ENCODE measurements at places on chromosomes 5 and 9.

GRCh38 chr5:54717459-54717858 is 199.9 kb downstream of the SNX18 start:
- DNase-seq, result no peak

DNA sequence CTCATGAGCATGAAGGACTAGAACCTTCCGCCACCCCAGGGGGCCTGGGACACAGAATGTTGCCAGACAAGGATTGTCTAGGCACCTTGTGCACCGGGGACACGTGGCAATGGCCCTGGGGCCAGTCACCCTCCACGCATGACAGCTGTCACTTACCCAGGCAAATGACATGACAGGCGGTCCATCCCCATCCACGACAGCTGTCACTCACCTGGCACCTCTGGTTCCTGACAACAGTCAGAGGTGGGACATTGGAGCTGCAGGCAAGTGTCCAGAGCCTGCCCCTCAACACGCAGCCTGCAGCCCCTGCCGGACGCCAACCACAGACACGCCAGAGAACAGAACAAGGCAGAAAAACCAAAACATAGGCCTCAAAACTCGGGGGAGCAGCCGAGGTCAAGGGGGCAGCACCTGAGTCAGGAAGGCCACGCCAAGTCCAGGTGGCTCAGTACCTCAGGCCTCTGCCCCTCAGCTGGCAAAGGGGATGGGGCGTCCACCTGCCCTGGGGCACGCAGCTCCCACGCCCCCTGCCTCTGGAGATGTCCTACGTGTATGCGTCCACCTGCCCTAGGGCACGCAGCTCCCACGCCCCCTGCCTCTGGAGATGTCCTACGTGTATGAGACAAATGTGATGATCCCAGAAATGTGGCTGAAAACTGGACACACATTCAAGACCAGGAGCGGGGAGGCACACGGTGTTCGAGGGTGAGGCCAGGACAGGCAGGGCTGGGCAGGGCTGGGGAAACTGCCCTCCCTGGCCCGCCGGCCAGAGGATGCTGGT is 14.5 kb downstream of the VAV2 start:
- no peak for DNase-seq

DNA sequence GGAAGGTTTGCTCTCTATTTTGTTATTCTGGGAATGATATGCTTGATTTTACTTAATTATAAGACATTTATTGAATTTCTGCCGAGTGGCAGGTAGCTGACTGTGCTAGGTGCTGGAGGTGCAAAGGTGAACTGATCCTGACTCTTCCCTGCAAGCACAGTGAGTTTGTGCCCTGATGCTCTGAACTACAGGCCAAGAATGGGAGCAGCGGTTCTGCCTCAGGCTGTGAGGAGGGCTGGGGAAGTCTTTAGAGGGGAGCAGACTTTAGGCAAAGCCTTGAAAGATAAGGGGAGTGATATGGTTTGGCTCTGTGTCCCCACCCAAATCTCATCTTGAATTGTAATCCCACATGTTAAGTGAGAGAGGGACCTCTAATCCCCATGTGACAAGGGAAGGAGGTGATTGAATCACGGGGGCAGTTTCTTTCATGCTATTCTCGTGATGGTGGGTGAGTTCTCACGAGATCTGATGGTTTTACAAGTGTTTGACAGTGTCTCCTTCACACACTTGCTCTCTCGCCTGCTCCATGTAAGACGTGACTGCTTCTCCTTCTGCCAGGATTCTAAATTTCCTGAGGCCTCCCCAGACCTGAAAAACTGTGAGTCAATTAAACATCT is 73.1 kb downstream of the NDFIP1 start:
- no peak for DNase-seq

GRCh38 chr9:93244101-93244500 is 60.2 kb downstream of the WNK2 start:
- DNase-seq, result no peak

- no peak for DNase-seq
These were observed 29.8 kb downstream of the HMGCR start for GRCh38 chr5:75366787-75367186.

- no peak for DNase-seq
These were observed 79.9 kb downstream of the PRR16 start for GRCh38 chr5:120544043-120544442.

GRCh38 chr5:92730486-92730885 is 850.5 kb downstream of the NR2F1-AS1 start:
- DNase-seq, result no peak

GRCh38 chr9:99624499-99625233 is 197.0 kb upstream of the NR4A3 start:
- DNase-seq, result no peak

GRCh38 chr9:93580654-93581380 is 4.4 kb downstream of the PHF2 start:
- DNase-seq, result no peak

DNA sequence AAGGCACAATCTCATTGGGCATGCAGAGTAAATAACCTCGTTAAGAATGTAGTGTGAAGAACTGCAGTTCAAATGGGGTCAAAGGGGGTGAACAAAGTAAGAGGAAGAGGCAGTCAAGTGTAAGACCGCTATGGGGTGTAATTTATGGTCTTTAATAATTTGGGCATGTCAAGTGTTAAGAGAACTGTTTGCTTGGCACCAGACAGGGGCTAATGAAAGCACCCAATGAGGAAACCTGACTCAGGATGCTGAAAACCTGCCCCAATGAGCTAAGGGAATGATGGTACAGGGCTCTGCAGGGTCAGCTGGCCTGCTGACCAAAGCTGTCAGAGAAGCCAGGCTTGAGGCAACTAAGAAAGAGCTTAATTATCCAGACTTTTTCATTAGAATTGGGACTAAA is 368.1 kb downstream of the DTWD2 start:
- DNase-seq, result no peak

DNA sequence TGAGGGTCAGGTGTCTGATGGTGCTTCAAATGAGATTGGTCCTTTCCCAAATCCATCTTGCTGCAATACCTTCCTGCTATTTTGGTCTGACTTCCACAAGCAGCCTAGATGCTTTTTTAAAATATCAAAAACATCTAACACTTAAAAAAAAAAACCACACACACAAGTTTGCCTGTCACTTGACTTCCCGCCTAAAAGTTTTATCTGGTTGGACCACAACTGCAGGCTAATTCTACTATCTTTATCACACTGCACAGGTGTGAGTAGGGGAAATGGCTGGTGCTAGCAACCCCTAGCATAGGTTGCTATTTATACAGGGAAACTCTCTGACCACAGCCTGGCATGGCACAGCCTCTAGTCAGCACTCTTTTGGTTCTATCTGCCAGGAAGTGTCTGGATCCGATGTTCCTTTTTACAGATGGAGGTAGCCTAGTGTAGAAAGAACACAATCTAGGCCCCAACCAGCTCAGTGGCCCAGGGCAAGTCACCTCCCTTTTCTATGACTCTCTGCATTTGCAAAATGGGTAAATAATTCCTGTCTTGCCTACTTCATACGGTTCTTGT is at the start of gene HEMGN:
HEMGN (minus strand) TSS at position 92 of the 564 bp plus-strand sequence; CDS start at position 56, 36 bp downstream.
- peak; percentile 57 for DNase-seq

GRCh38 chr5:31963358-31964006 is 210.6 kb downstream of the GOLPH3 start:
- DNase-seq, result no peak

DNA sequence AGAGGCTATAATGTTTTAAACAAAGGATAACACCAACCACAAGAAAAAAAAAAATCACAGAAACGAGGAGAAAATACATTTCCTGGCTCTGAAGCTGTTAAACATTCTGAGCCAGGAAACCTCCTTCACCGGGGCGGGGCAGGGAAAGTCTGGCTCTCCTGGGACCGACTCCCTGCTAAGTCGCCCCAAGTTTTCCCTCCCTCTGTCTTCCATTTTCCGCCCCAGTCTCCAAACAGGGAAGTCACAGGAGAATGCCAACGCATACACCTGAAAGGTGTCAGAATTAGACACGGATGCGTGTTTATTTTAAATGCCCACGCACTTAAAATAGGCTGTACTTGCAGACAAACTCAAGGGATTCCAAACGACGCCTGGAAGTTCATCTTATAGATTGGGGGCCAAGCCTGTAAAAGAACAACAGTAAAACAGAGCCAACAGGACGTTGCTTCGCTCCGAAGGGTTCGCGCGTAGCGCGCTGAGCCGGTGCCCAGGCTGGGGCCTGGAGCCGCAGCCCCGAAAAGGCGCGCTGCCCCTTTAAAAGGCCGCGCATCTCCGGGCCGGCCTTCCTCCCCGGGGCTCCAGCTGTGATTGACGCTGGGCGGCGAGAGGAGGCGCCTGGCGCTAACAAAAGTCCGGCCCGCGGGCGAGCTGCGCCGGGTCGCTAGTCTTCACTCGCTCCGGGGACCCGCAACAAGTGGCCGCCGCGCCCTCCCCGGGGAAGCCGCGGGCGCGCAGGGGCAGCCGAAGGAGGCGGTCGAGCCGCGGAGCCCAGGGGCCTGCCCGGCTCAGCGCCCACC is at the start of gene FBXL7:
FBXL7 (plus strand) TSS at position 653 of the 797 bp plus-strand sequence.
- DNase-seq, result no peak

DNA sequence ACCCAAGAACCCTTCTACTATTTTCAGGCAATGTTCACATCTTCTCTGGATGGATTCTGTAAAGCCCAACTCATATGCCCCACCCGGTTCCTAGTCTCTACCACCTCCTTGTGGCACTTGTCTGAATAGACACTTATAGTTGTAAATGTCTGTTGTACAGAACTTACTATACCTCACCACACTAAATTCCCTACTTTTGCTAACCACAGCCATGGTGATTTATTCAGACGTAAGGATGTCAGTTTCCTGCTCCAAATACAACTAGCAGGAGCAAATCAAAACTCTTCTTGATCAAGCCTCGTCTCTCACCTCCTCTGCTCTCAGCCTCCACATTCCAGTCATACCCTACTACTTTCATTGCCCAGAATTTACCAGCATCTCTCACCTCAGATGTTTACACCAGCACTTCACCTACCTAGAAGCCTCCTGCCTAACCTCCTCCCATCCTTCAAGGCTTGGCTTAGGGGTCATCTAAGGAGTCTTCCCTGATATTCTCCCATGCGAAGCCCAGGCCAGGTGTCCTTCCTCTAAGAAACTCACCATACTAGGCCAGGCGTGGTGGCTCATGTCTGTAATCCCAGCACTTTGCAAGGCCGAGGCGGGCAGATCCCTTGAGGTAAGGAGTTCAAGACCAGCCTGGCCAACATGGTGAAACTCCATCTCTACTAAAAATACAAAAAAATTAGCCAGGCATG is 75.5 kb downstream of the MAPKAP1 start:
- peak; percentile 36 for DNase-seq

- no peak for DNase-seq
These were observed 8.3 kb upstream of the CHD1 start for GRCh38 chr5:98936948-98937715.

DNA sequence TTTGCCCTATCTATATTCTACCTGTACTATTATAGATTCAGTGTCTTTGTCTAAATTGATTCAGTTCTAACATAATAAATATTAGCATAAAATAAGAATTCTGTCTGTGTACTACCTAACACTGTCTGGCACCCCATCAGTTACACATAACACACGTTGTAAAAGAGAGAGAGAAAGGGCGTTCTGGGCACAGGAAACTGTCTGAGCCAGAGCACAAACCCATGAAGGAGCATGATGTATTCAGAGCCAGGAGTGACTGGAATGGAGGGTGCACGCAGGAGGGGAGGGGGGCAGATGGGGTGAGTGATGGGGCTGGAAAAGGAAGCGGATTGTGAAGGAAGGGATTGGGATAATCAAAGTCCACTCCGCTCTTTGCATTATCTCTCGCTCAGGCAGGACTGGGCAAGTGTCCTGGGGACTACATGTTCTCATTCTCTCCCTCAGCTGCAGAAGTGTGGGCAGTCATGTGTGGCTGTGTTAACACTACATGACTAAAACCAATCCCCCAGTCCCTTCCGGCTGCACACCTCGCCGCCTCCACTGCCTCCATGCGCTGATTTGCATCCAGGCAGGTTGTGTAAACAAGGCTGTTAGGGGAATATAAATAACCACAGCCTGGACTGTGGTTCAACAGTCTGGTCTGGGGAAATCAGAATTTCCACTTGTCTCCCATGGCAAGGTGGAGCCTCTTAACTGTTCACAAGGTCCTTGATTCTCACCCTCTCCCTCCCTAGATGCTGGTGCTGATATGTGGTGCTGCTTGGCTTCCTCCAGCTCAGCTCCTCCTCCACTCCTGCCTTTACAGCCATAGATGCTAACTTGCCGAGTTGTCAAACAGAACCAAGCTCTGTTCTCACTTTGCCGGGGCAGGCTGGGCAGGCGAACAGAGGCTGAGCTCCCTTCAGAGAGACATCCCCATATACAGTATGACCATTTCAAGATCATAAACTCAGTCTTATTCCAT is 367.5 kb upstream of the BRINP1 start:
- no peak for DNase-seq

DNA sequence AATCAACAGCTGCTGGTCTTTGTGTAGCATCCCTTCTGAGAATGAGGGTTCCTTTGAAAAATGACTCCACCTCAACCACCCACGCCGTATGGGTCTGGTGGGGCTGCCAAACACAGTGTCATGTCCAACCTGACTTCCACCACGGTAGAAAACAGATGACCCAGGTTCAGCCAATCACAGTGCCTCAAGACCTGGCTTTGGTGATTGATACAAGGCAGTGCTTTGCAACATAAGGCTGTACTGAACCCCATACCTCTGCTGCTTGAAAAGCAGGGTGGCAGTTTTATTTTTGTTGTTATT is 11.5 kb upstream of the TGFBR1 start:
- DNase-seq, result no peak

DNA sequence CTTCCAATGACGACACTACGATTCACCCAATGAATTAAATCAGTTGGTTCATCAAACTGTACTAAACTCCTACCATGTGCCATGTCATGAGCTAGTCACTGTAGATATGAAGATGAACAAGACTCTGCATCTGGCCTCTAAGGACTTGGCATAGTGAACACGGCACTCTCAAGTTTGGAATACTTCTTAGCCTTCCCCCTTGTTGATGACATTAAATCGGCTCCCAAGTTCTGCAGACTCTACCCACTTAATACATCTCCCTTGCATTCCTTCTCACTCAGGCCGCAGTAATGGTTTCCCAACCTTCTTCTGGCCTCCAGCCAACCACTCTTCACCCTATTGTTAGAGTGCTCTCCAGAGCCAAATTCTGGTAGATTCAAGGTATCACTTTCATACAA is 184.7 kb downstream of the MAPKAP1 start:
- DNase-seq, result no peak
